AG10803 (cell line): ENCODE measurements at places on chromosomes 16 and 17.

DNA sequence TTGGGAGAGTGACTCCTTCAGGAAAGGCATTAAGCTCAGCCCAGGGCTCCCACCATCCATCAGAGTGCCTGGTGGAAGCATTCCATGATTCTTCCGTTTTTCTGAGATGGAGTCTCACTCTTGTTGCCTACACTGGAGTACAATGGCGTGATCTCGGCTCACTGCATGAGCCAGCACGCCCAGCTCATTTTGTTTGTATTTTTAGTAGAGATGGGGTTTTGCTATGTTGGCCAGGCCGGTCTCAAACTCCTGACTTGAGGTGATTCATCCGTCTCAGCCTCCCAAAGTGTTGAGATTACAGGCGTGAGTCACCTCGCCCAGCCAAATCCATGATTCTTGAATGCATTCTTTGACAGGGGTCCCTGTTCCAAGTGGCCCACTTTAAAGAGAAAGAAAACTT is 23.1 kb downstream of the MIS12 start:
- peak; percentile 40 for DNase-seq

DNA sequence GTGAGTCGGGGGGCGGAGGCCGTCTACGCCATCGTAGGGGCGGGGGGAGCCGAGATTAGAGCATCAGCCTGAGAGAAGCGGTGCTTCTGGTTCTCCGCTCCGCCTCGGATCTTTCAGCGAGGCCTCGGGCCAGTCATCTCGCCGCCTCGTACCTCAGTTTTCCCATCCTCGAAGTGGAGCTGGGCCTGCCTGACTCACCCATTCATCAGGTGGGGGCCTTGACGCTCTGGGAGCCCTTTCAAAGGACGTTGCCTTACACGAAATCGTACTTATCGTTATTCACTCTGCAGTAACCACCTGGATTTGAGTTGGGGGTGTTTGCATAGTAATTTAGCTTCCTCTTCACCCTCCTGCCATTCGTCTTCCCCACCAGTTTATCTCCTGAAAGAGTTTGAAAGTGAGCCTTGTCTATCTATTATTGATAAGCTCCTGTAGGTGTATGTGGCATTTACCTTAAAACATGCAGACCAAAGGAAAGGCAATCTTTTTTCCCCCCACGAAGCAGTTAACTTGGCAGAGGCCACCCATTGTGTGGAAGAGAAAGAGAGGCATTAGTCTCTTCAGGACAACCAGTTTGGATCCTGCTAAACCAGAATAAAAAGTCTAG is 674 bp downstream of the TAF15 start:
- peak; percentile 23 for DNase-seq

- no peak for DNase-seq
Measured at GRCh38 chr17:57488856-57489255, 232.5 kb downstream of the MSI2 start.

DNA sequence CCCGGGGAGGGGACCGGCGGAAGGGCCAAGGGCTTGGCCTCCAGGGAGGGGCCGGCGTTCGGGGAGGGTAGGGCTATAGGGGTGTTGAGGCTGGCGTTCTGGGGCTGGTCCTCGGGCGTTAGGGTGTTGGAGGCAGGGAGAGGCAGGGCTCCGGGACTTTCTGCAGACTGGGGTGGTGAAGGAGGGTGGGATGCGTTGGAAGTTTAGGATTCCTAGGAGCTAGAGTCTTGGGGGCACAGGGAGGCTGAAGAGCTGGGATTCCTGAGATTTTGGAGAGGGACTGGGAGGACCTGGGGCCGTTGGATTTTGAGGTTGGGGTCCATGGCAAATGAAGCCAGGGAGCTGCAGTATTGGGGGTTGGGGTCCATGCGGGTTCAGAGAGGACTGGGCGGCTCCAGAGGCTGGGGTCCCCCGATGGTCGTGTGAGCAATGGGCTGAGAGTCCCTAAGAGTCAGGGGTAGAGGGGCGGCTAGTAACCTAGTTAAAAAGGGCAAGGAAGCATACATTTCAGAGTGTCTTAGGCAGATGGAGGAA is 740 bp downstream of the NFATC2IP start:
- DNase-seq, result no peak

DNA sequence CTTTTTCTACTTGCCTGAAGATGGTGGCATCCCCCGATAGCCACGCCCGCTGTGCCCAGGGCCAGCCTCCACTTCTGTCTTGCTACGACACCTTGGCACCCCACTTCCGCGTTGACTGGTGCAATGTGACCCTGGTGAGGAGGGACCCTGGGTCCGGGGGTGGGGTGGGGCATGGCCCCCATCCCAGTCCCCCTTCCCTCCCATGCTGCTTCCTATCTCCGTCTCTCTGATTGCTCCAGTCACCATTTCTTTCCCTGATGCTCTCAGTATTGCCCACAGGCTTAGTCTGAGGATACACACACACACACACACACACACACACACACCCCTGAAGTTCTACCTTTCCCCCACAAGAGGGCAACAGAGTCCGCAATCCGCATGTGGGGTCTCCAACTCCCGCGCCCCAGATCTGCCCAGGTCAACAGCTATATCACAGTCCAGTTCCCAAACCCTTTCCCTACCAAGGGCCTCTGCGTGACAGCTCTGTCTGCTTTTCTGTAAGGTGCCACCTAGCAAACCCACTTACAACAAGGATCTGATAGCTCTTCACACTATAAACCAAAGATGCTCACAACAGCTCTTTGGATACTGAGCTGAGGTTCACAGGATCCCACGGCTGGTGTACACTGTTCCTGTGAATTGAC is 3.4 kb downstream of the SGCA start:
- peak; percentile 79 for DNase-seq

GRCh38 chr17:77437017-77437416 is 296.2 kb downstream of the SEC14L1 start:
- DNase-seq, result peak; percentile 73

DNA sequence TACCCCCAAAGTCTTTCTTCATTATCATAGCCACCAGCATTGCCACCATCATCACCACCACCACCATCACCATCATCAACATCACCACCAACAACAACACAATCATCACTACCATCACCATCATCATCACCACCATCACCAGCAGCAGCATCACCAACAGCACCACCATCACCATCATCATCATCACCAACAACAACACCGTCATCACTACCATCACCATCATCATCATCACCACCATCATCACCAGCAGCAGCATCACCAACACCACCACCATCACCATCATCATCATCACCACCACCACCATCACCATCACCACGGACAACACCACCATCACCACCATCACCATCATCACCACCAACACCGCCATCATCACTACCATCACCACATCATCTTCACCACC is 500 bp upstream of the TMEM114 start:
- no peak for DNase-seq

- DNase-seq, result no peak
Measured at GRCh38 chr16:53511403-53512280, 8.6 kb upstream of the AKTIP start.

GRCh38 chr17:77109764-77110359 is 30.9 kb upstream of the SEC14L1 start:
- peak; percentile 56 for DNase-seq

GRCh38 chr17:38898812-38899348 is 26.5 kb upstream of the LASP1NB start:
- no peak for DNase-seq

- DNase-seq, result peak; percentile 35
Measured at GRCh38 chr17:5485270-5486205, at the start of gene DERL2. Gene DERL2 (minus strand): TSS chr17:5486178. CDS start chr17:5486161, 17 bp downstream.

GRCh38 chr17:33494151-33494550 is 201.1 kb upstream of the ASIC2 start:
- DNase-seq, result peak; percentile 8
